ENCODE measurements at places on chromosomes 6 and 20.
A peak's percentile ranks its signal among the peaks of the same experiment; 100 is the strongest.

DNA sequence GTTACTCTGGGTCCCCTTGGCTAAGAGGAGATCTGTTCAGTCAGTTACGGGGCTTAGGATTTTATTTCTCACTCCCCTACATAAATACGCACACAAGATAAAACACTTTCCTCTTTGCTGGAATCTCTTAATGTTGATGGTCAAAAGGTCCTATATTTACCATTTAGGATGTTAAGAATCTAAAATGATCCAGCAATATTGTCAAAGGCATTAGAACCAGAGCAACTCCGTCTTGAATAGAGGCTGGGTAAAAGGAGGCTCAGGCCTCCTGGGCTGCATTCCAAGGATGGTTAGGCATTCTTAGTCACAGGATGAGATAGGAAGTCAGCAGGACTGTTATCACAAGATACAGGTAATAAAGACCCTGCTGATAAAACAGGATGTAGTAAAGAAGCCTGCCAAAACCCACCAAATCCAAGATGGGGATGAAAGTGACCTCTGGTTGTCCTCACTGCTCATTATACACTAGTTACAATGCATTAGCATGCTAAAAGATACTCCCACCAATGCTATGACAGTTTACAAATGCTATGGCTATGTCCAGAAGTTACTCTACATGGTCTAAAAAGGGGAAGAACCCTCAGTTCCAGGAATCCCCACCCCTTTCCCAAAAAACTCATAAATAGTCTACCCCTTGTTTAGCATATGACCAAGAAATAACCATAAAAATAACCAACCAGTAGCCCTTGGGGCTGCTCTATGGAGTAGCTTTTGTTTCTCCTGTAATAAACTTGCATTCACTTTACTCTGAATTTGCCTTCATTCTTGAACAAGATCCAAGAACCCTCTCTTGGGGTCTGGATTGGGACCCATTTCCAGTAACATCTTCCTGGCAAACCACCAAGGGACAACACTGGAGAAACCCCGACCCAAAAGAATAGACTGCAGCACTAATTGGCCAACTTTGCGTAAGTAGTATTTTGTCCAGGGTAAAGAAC, 107.5 kb downstream of the DTNBP1 start:
- peak; percentile 81 for DNase-seq

- DNase-seq: no peak
Measured at GRCh38 chr20:16709017-16709416, 20.8 kb upstream of the SNRPB2 start.

DNA sequence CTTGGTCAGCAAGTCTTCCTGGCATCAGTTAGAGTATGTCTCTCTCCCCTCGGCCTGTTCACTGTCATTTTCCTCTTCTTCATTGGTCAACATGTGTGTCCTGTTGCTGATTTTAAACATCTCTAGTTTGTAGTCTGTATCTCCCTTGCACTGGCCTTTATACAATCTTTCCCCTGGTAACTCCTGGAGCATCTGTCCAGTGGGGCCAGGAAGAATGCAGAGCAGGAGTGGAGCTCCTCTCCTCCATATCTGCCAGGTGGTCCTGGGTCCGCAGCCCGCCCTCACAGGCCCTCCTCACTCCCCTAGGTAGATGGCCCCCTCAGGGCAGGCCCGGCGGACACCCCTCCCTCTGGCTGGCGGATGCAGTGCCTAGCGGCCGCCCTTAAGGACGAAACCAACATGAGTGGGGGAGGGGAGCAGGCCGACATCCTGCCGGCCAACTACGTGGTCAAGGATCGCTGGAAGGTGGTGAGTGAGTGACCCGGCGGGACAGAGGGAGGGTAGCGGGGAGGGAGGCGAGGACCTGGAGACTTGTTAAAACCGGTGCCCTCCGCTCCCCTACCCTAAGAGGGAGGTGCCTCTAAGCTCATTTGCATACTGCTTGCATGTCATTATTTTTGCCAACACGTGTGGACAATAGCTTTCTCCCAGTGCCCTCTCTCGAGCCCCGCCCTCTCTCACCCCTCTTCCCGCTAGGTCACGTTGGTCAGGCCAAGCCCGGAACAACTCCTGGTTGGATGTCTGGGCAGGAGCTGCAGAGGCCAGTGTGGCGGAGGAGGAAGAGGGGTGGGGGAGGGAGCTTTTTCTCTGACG, 3.2 kb downstream of the TTBK1 start:
- DNase-seq: peak; percentile 44

DNA sequence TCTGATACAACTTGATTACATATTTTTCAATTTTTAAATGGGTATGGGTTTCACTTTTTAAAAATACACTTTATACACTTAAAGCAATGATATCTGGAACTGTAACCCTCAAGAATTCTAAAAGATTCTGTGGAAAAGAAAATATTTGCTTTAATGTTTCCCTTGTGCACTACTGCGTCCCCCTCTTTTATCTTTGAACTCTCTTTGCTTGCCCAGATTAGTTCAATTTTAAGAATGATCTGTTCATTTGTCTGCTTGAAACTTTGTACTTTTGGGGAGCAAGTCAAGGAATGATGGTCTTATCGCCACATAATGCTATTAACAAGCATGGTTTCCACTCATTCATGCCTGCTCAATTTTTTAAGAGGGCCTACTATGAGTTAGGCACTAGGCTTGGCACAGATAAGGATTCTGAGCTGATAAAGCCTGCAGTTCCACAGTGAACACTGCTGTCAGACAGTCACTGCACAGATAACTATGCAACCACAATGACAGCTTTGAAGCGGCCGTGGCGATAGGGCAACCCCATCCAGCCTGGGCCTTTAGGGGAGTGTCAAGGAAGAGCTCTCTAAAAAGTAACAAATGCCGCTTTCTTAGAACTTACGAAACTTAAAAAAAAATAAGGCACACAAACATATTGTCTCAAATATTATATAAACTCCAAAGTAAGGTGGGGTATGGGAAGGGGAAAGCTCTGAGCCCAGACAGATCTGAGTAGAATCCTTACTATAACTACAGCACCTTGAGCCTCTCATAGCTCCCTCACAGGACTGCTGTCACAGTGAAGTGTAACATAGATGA, 29.7 kb downstream of the FYN start:
- no peak for DNase-seq

DNA sequence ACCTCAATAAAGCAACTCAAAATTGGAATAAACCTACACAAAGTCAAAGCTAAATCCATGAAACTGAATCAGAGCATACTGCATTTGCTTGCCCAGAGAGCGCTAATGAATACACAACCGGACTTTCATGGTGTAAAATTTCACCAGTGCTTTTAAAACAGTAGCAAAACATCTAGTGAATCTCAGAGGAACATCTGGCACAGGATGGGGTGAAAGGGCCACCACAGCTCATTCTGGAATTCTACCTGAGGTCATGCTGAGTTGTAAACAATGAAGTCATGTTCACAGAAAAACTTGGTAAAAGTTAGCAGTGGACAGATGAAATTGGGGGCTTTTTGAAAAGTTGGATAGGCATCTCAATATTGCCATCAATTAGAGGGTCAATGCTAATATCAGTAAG, 125.6 kb upstream of the STXBP5 start:
- DNase-seq: no peak

DNA sequence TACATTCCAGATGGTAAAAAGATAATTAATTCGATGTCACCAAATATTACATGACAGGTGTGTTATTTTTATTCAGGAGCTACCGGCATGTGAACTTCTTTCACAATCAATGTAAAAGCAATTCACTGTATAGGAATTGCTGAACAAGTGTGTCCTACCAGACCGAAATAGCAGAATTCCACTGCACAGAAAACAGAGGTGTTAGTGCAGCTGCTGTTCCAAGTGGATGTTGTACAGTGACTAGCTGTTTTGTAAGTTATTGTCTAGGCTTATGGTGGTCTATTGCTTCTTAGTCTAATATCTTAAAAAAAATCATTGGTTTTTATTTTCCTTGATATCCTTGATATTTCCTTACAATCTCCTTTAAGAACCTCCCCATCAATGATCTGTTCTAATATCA, 107.4 kb downstream of the COL19A1 start:
- no peak for DNase-seq

DNA sequence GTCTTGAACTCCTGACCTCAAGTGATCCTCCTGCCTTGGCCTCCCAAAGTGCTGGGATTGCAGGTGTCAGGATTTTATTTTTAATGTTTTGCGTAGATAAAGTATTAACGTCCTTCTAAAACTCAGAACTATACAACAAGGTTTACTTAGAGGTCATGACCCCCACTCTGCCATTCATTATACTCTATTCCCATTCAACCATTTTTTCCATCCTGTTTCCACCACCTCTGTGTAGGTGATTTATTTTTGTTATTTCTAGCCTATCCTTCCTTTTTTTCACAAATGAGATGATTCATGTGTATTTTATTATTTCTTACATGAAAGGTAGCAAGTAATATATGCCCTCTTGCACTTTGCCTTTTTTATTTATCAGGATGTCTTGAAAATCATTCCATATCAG, 138.1 kb downstream of the FARS2 start:
- no peak for DNase-seq

GRCh38 chr6:47278545-47278944, 31.2 kb downstream of the TNFRSF21 start:
- DNase-seq: peak; percentile 4

GRCh38 chr6:112466373-112467151, 119.4 kb downstream of the RFPL4B start:
- no peak for DNase-seq

DNA sequence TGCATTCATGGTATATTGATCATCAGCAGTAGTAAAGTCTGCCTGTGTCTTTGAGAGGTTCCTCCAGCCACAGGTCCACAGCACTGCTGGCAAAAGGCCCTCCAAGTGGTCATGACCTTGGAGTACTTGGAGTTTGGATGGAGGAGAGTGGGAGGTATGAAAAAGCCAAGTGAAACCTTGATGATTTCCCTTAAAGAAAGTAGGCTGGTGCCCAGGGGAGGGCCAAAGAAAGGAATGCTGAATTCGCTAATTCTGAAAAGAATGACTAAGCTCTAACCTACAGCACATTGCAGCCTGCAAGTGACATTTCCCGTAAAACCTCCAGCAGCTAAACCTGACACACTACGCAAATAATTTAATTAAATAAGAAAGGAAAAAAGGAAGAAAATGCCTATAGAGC, 223.4 kb upstream of the TAB2 start:
- DNase-seq: no peak

DNA sequence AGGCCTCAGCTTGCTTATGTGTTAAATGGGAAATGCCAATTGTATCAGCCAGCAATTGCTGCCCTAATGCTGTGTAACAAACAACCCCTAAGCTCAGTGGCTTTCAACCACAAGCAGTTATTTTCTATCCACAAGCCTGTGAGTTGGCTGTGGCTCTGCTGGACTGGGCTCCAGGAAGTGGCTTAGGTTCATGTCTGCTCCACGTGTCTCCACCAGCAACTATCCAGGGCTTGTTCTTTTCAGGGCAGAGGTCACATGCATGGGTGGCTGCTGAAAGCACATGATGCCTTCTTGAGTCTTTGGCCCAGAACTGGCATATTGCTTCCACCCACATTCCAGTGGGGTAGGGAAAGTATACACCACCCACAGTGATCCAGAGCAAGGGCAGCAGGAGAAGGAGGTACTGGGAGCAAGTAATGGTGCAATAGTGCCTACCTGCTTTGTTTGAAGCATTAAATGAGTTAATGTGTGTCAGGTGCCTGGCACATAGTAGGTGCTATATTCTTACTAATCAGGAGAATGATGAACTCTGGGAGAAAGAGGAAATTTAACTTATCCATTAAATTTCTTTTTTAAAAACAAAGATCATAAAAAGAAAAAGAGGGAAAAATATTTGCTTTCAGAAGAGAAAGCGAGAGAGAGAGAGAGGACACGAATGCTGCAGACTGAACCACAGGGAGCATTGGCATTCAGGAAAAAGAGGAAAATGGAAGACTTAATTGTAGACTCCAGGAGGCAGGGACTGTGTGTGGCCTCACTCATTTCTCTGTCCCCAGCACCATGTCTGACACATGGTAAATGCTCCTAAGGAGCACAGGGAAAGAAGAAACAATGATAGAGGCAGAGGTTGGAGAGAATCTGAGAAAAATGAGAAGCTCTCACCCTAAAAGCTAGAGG, 25.2 kb upstream of the RNF24 start:
- peak; percentile 91 for DNase-seq

DNA sequence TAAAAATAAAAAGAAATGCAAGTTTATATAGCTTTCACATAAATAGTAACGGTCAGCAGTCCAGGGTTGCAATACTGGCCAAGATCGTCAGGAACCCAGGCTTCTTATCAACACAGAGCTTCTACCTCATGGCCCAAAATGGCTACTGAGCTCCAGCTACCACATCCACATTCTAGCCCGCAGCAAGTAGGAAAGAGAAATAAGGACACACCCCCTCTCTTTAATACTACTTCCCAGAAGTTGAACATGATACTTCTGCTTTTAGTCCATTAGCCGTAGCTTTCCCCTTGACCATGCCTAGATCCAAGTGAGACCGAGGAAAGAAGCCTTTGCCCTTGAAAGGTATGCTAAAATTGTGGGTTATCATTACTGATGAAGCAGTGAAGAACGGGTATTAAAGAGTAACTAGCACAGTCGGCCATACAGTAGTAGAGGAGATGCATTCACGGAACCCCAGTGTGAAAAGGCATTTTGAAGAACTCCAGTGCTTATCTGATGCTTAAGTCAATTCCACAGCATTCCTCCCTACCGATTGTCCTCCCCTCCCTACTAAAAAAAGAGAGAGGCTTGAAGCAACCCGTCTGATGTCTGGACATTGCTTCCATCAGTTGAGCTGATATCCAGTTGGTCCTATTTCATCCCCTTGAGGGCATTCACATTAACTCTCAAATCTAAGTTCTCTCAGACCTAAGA, 226.9 kb upstream of the RREB1 start:
- DNase-seq: peak; percentile 74

GRCh38 chr6:142887517-142887916, 57.5 kb downstream of the HIVEP2 start:
- no peak for DNase-seq

DNA sequence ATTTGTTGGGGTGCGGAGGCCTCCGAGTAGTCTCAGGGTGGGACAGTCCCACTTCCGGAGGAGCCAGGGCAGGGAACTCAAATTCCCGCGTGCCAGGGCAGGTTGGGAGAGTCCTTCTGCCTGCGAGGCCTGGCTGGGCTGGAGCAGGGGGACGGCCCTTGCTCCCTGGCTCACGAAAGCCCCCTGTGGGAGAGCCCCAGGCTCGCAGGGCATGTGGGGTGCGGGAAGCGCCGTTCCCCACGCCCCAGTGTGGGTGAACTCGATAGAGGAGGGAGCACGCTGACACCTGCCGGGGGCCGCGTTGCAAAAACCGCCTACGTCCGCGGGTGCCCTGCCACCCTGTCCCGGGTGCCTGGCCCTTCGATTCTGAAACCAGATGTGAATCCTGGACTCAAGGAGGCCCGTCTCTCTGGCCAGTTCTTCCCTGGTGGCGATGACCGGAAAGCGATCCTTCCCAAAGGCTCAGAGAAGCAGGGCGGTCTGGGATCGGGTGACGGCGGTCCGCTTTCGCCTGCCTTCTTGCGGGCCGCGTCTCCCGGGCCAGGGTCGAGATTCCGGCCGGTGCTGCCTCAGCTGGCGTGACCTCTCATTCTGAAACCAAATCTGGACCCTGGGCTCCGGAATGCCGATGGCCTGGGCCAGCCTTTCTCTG, 1846.5 kb upstream of the DEFB115 start:
- DNase-seq: no peak
